CD4-positive, alpha-beta T cell treated with Interleukin-2 at 100 ng/mL for 4 hours (primary cell): ENCODE measurements at places on chromosomes 1 and 21.

GRCh38 chr21:42835211-42835610 lies 44.1 kb downstream of the WDR4 start:
- no peak for DNase-seq

- DNase-seq, result no peak
These were observed 504.9 kb downstream of the OMA1 start for GRCh38 chr1:58041621-58042020.

GRCh38 chr1:240404286-240404685 lies 207.7 kb downstream of the GREM2 start:
- no peak for DNase-seq

DNA sequence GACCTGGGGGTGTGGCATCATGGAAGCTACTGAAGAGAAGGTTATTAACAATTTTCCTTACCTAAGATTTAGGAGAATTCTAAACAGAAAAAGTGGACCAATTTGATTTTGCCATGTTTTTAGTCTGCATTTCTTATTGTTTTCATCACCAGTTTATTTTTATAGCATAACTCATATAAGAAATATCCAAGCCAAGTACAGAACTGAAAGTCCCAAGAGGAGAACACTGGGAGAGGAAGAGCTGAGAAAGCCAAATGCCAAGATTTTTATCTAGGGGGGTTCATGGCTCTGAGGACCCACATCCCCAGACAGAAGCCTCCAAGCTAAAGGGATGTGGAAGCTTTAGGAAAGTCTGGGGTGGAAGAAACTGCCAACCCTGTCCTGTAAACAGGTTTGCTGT lies 109.4 kb upstream of the DUSP10 start:
- no peak for DNase-seq

DNA sequence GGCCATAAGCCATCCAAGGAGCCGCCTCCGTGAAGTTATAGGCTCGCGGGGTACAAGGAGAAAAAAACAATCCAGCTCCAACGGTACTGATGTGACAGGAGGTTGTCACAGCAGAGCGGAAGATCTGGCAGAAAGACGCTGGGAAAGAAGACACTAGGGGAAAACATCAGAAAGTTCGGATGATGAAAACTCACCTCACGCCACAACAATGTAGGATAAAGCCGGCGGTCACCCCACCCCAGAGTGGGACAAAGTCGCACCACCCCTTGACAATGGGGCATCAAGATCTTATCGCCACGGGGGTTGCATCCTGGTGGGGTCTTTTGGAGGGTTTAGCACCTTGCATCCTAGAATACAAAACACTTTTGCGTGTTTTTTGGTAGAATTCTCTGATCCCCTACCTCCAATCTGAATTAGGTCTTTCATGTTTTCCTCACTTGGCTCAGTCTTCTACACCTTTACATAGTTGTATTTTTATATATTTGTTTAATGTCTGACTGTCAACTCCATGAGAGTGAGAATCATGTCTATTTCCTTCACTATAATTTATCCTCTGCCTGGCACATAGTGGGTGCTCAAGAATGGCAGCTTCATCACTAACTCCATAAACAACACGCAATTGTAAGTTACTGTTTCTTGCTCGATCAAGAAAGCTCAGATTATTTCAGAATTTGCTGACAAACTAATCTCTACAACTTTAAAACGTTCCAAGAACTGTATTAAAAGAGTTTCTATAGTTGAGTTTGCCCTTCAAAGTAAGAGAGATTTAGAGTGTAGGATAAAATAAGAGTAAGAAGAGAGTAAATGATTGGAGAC lies 611 bp upstream of the ZSWIM5 start:
- no peak for DNase-seq

GRCh38 chr1:108893141-108893530 lies 16.4 kb downstream of the GPSM2 start:
- DNase-seq, result no peak

DNA sequence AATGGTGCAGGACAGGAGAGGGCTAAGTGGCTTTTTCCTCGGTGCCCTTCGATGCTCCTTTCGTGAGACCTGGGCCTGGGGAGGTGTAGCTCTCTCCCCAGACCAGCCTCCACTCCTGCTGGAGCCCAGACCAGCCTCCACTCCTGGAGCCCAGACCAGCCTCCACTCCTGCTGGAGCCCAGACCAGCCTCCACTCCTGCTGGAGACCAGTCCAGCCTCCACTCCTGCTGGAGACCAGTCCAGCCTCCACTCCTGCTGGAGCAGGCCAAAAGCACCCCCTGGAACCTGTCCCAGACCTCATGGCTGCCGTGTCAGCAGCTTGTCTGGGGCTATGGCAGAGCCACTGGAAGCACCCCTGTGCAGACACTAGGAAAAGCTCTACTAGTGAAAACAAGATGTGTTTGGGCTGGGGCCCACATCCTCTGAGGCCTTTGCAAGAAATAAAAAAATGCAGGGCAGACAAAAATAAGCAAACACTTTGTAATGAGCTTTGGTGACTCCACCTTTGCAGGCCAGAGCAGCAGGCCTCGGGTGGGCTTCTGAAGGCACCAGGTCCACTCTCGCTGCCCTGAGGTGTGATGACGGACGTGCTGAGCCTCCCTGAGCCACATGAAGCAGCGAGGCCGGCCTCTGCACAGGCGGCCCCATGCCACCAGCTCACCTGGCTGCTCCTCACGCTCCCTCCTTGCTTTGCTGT lies 116.0 kb upstream of the IFFO2 start:
- no peak for DNase-seq

DNA sequence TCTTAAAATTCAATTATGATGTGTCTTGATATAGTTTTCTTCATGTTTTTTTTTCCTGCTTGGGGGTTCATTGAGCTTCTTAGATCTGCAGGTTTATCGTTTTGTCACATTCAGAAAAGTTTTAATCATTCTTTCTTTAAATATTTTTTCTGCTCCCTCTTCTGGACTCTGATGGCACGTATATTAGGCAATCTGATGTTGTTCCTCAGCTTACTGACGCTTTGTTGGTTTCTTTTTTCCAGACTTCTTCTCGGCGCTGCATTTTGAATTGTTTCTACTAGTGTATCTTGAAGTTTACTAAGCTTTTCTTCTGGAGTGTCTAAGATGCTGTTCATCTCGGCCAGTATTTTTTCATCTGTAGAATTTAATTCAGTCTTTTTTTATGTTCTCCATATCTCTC lies 44.8 kb upstream of the FMOD start:
- no peak for DNase-seq

DNA sequence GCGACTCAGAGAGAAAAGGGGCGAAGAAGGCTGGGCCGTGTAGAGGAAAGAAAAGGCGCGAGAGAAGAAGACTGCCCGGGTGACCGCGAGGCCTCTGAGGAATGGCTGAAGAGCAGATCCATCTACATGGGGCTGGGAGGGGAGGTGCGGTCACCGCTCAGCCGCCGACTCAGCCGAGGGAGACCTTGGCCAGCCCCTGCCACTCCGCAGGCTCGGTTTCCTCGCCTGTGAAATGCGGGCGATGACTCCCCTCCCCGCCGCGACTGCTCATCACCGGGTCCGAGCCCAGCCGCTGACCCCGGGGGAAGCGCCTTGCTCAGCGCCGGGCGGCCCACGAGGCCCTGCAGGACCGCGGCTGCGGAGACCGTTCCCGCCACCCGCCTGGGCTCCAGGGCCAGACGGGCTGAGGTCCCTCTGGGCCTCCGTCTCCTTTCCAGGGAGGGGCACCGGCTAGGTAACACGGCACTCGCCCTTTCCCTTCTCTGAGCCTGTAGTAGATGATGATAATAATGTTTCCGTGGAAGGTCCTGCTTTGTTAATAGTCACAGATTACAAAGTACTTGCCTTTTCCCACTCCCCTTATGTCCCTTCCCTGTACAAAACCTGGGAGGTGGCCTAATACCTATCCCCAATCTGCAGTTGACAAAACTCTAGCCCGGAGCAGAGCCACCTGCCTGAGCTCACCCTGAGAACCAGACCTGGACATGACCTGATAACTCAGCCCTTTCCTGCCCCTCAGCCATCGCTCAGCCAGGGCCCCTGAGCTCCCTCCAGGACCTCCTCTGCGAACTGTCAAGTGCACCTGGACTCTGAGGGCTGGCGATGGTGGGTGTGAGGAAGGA lies 1.6 kb upstream of the BSND start:
- no peak for DNase-seq

DNA sequence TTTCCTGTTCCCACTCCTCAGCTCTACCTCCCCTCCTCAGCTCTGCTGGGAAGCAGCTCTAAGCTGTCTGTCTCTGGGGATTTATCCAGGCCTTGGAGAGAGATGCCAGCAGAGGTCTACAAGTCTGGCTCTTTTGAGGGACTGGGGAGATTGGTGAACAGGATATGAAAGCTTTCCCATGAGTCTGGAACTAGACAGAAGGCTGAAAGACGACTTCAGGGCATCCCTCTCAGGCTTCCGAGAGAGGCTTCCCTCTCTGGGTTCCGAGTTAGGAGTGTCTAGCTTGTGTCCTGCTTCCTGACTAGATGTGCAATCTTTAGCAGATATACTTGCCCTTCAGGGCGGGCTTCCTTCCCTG lies 733 bp downstream of the TMEM35B start:
- no peak for DNase-seq

DNA sequence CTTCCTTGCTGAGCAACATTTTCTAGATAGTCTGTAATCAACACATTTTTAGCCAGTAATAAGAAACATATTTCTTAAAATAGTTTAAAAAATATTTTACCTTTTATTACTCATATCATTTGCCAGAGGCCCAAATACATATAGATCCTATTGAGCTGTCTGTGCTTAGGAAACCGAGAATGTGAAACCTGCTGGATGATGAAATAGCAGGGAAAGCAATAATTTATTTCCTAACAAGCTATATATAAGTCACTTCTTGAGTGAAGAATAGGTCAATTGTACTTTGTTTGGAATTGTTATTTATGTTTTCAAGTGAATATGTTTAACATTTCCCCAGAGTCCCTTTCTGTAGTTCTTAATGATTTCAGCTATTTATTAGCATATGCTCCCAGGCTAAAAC lies 339.9 kb upstream of the TMPRSS15 start:
- no peak for DNase-seq

DNA sequence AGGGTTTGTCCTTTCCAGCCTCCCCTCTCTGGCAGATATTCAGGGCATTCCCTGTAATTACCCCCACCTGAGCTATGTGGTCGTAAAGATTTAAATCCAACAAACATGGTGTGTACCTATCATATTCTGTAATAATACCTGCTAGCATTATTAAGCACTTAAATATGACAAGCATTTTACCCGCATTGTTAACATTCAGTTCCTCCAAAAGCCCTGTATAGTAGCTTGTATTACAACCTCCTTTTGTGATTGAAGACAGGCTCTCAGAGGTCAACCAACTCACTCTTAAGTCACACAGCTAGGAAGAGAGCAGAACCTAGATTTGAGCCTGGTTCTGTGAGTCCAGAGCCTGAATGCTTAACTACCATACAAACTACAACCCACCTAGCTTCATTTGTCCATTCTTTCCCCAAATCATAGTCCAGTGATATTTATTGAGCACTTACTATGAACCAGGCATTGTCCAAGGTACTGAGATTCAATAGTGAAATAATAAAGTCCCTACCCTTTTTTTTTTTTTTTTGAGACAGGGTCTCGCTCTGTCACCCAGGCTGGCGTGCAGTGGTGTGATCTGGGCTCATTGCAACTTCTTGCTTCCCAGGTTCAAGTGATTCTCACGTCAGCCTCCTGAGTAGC lies 13.8 kb upstream of the KDM4A start:
- no peak for DNase-seq

GRCh38 chr1:190068304-190068703 lies 409.4 kb downstream of the BRINP3 start:
- no peak for DNase-seq

DNA sequence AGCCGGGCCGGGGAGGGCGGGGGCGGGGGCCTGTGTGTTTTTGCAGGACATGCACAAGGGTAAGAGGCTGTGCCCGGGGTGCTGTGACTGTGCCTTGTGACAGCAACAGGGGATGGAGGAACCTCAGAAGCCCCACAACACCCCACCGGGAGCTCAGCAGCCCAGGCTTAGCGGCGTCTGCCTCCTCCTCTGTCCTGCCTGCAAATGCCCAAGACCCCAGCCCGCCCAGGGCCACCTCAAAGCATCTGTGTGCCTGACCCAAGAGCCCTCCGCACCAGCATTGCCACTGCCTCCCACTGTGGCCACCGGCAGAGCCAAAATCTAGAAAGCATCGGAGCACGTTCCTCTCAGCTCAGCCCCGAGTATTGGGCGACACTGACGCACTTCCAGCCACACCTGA lies 2.7 kb upstream of the ACTRT2 start:
- no peak for DNase-seq

DNA sequence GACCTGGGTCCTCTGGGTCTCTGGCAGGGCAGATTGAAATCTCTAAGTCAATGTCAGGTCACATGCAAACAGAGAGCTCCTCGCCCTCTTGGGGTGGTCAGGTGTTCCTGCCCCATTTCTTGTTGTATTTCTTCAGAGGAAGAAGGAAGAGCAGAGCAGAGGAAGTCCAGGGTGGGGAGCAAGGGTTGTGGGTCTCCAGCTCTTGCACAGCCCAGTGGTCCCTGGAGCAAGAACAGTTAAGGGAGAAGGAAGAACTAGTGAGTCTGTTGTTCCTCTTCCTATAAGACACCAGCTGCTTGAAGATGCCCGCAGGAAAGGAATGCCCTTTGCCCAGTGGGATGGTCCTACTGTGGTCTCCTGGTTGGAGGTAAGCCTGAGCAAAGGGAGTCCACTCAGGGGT lies 26.3 kb downstream of the MYOG start:
- DNase-seq, result no peak

GRCh38 chr1:218351391-218352074 lies 6.4 kb downstream of the TGFB2 start:
- peak; percentile 6 for DNase-seq

DNA sequence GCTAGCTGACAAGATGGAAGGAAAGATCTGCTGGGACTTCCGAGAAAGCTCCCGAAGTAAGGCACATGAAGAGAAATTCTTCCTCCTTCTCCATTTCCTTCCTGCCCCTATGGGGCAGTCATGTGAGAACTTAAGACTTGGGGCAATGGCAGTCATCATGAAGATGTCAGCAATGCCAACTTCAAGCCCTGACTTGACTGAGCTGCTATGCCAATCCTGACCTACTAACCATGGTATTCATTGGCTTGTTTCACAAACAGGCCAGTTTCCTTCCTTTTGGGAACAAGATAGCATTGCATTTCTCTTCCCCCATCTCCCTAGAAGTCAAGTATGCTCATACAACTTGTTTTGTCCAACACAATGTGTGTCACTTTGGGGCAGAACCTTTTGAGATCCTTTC lies 25.5 kb downstream of the GRIK1 start:
- DNase-seq, result no peak

- DNase-seq, result no peak
These were observed 94.0 kb upstream of the KCND3 start for GRCh38 chr1:112083487-112083886.
